ENCODE measurements at places on chromosomes 2 and 18. TPM values are rescaled to one million over a fixed set of nuclear protein-coding genes. Genes with fewer than 3 reads are reported as not detected.

DNA sequence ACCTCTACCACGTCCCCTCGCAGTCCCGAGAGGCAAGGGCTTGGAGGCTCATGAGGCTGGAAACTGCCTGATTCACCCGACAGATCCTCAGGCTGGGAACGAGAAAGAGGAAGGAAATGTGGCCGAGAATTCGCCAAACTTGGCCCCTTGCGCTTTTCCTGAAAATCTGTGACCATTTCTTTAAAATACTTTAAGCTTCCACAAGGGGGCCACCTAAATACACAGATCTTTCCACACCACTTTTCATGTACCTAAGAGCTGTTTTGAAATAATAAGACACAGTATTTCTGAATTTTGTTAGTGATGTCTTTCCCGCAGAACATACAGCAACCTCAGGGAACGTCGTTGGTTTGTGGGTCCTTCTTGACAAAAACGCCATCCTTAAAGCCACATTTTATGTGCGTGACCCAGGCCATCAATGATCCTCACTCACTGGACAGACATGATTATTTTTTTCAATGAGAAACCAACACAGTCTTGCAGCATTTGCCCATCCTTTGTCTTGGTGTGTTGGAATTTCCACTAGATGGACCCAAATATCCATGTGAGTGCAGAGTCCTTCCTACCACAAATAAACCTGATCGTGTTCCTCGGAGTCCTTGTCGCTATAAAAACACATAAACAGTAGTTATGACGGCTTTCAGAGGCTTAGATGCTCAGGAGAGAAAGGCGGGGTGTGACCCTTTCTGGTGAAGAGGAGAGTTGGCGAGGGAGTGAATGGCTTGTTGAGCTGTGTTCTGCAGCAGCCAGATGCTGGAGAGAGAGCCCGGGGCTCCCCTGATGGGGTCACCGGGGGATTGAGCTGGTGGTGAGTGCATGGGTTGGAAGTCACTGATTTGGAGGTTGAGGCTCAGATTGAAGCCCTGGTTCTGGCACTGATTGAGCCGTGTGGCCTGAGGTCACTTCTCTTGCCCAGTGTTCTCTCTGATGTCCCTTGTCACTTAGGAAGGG lies 25.0 kb downstream of the DCDC2C start:
- DNase-seq, result peak; percentile 88

- DNase-seq, result no peak
Measured at GRCh38 chr2:200068642-200069041, 113.3 kb downstream of the MAIP1 start.

ADD2 gene
- 2.8 TPM for total RNA-seq

ALPI gene
- total RNA-seq, result not detected

ANKZF1 gene
- total RNA-seq, result 41.0 TPM

RALB gene
- 56.4 TPM for total RNA-seq
